SK-MEL-5 (cell line): ENCODE measurements at places on chromosomes 2 and 18. TPM values are rescaled to one million over a fixed set of nuclear protein-coding genes. Genes with fewer than 3 reads are reported as not detected.
A peak's percentile ranks its signal among the peaks of the same experiment; 100 is the strongest.

DNA sequence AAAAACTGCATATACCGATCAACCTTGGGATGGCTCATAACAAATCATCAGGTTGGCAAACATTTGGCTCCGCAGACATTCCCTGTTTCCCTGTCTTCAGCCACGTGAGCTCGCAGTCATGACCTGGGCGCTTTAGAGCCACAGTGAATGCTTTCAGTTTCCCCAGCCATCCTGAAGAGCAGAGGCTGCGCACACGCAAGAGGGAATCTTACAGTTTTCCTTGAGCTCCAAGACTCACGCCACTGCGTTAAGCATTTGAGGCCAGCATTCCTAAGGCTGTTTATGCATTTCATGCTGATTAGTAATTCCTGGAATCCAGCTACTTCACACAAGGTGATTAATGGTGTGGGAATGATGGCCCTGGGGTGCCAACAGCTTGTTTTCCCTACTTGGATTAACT, 95.1 kb downstream of the MTCL1 start:
- no peak for DNase-seq

DNA sequence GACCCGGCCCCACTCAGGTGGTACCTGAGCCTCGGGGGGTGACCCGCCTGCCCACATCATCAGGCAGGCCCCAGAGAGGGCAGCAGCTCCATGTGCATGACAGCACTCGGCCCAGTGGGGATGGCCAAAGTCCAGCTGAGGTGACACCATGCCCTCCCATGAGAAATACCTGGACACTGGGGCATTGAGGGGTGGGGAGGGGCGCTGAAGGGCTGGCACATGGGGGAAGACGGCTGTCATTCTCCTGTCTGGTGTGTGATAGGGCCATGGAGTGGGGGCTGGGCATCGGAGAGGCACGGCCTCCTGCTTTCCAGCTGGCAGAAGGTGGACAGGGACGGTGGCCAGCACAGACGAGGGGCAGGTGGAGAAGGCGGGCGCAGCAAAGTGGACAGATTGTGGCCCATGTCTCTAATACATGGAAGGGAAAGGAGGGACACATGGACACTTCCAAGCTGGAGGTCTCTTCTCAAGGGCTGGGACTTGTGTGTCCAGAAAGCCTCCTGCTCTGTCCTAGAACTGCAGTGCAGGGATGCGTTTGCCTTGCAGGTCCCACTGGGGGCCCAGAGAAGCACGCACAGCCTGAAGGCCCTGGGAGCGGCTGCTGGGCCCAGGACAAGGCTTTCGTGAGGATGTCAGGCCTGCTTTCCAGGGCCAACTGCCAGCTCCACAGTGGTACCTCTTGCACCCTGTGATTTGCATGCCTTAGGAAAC, 302.2 kb downstream of the NDUFA10 start:
- DNase-seq: no peak

- no peak for DNase-seq
Measured at GRCh38 chr2:7132753-7133152, 215.5 kb downstream of the RNF144A start.

DNA sequence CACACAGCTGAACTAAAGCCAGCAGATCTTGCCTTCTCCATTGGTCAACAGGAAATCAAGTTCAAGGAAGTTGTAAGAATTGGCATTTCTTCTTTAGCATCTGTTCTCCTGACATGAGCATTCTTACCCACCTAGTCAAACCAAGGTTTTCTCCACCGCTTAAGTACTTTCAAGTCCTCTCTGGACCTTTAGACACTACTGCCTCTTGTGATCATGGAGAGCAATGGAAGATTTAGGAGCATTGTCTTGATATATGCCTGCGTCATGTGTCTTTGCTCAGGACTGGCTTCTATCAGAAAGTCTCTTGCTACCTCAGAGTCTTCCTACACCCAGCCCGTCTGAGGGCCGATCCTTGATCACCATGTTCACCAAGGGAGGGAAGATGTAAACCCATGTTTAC, 262.2 kb downstream of the PHLPP1 start:
- DNase-seq: no peak

DNA sequence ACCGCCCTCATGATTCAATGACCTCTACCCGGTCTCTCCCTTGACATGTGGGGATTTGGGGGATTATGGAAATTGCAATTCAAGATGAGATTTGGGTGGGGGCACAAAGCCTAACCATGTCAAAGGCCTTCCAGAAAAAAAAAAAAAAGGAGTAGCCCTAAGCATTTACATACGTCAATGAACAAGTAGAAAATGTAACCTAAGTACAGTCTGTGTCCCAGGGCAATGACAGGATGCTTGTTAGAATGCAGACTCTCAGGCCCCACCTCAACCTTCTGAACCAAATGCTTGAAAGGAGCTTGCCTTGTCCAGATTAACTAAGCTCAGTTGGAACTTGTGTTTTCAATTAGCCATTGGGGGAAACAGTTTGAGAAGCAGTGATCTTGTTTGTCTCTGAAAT, 802.1 kb downstream of the CPS1 start:
- DNase-seq: no peak

TMEM169 gene
- total RNA-seq: 0.16 and 0.67 TPM in 2 replicates

GRCh38 chr2:160141912-160142311, 58.2 kb downstream of the ITGB6 start:
- peak; percentile 32 for DNase-seq

- no peak for DNase-seq
Measured at GRCh38 chr18:31100436-31101182, 1.6 kb downstream of the DSC2 start.

GRCh38 chr2:118683460-118683859, 164.0 kb downstream of the EN1 start:
- DNase-seq: no peak

SAG gene
- not detected in 2 replicates for total RNA-seq

EGR4 gene
- total RNA-seq: not detected in 2 replicates

- DNase-seq: no peak
Measured at GRCh38 chr2:205535001-205535400, 147.3 kb upstream of the NRP2 start.

PCARE gene
- total RNA-seq: 0.03 TPM in 1 of 2 replicates, not detected in the other

MERTK gene
- 220 and 225 TPM in 2 replicates for total RNA-seq

FEV gene
- not detected in 2 replicates for total RNA-seq

DNA sequence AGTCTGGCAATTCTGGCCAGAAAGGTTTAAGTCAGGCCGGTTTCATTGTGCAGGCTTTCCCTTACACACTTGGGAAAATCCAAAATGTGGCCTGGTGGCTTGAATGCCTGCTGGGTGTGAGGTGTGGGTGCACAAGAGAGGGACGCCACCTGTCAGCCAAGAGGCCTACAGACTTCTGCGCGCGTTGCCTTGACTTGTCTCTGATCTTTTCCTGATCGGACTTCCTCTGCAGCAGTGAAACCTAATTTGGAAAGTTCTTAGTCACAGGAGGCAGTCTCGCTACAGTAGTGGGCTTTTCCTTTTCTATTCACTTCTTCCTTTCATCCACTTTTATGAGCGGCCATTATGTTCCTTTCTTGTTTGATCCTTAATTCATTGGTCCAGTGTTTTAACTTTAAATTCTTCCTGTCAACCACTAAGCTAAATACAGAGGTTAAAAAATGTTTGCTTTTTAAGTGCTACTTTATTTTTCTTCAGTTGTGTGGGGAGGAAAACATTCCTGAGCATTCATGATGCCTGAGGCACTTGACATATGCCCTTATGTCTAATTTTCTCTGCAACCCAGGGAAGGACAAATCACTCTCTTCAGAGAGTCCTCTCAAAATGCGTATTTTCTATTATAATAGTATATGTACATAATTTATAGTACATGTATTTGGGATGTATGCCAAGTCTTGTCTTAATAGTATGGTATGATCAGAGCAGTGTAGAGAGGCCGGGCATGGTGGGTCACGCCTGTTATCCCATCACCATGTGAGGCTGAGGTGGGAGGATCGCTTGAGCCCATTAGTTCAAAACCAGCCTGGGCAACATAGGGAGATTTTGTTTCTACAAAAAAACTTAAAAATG, 128.9 kb downstream of the WDSUB1 start:
- DNase-seq: no peak

- DNase-seq: no peak
Measured at GRCh38 chr2:24200799-24201198, 25.9 kb downstream of the FAM228A start.

GALNT3 gene
- total RNA-seq: 75.9 and 89.9 TPM in 2 replicates

GRCh38 chr2:237639836-237640220, 12.4 kb downstream of the LRRFIP1 start:
- no peak for DNase-seq

EML6 gene
- total RNA-seq: 0.24 and 0.95 TPM in 2 replicates

GRCh38 chr2:220117025-220117424, 489.6 kb downstream of the SLC4A3 start:
- no peak for DNase-seq

- DNase-seq: no peak
Measured at GRCh38 chr2:127740665-127741288, 39.5 kb downstream of the SFT2D3 start.

GPBAR1 gene
- not detected in 2 replicates for total RNA-seq

SCN2A gene
- 0.08 TPM in 1 of 2 replicates, not detected in the other for total RNA-seq

DNA sequence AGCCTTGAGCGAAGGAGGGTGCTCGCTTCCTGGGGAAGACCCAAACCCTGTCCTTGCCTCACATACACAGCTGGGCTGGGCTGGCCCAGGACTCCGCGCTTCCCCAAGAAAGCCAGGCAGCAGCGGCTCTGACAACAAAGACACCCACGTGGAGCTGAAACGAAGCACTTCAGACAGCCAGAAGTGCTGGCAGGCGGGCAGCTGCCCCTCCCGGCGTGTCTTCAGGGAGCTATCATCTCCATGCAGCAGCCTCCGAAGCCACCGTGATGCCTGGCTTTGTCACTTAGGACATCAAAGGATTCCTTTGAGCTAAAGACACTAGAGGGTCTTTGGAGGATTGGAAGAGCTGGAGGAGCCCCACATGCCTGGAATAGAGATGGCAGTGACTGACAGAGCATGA, 35.2 kb downstream of the C1QL2 start:
- DNase-seq: no peak

- peak; percentile 54 for DNase-seq
Measured at GRCh38 chr18:45275367-45276113, 339.7 kb upstream of the SLC14A2 start.

PLEK gene
- total RNA-seq: not detected in 2 replicates

IL36B gene
- total RNA-seq: not detected in 2 replicates

RAD51AP2 gene
- total RNA-seq: not detected in 2 replicates

DNA sequence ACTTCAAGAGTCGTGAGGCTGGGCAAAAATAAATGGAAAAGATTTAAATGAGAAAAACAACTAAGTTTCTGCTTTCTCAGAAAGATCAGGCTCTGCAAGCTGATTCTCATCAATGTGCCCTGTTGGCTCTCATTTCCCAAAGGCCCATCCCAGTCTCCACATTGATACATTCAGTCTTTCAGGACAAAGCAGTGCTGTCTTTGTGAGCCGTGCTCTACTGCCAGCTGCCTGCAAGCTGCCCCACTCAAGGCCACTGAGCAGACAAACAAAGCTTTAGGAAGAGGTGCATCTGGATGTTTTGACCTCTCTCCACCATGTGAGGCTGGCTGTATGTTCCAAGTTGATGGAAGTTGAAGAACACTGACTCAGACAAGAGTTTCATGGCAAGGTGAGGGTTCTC, 48.8 kb downstream of the FSHR start:
- no peak for DNase-seq

METTL21A gene
- 38.9 and 39.1 TPM in 2 replicates for total RNA-seq

- peak; percentile 47 for DNase-seq
Measured at GRCh38 chr2:88239781-88240180, 69.6 kb downstream of the THNSL2 start.

DNA sequence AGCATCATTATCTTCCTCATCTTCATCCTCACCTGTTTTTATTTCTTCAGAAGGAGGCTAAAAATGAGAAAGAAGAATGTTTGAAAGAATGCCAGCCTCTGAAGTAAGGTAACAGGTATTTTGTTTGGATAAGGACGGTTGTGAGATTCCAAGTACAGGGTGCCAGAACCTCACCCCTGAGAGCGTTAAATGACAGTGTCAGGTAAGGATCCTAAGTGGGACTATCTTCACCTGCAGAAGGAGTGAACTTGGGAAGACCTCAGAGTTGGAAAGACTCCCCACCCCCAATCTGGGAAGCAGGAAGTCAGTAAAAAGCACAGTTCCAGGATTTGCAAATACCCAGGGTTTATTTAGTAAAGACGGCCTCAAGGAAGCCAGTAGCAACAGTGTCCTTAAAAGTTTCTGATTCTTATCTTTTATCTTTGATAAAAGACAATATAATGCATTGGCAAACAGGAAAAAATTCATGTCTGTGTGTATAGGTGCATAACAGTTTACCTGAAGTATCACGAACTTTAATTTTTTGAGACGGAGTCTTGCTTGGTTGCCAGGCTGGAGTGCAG, 52.3 kb downstream of the THOC1 start:
- DNase-seq: no peak

UGT1A10 gene
- total RNA-seq: not detected in 2 replicates

DNA sequence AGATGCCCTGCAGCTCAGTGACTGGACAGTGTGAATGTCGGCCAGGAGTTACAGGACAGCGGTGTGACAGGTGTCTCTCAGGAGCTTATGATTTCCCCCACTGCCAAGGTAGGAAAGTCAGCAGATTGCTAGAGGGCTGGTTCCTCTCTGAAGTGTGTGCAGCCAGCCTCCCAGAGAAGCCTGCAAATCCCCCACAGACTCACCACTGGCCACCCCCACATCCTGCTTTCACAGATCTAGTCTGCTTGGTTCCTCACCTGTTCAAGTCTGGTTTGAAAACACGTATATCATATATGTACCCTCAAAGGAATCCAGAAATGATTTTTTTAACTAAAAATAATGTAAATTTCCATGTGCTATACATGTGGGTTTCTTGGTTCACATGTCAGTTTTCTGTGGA, 121.1 kb downstream of the LAMA3 start:
- DNase-seq: no peak

DNA sequence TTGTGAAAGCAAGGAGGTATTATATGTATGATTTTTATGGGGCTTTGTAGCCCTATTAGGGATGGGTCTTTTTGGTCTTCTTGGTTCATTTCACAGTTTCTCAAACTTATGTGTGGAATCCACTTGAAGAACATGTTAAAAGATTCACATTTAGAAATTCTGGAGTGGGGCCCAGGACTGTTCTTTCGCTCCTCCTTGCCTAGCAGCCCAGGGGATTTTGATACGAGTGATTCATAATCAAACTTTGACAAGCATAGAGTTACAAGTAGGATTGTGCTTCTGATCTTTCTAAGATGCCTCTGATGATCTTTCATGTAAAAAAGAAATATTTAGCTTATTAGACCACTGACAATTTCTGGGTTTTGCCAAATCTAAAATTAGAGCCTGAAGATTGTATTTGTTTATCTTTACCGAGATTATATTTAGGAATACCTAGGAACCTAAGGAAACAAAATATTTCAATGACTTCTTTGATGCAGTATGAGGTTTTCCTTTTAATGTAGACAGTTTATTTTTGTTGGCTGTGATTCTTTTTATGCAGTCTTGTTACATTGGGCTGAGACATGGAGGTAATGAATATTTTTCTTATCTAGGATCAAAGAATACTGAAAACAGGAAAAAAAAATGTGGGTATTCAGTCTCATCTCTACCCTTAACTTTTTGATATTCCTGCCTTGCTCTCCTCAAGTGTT, 324.0 kb downstream of the PARD3B start:
- no peak for DNase-seq
